Dorsolateral prefrontal cortex (tissue), 122 donors: ENCODE measurements at places on chromosomes 3 and 15.
A peak's percentile ranks its signal among the peaks of the same experiment; 100 is the strongest.

DNA sequence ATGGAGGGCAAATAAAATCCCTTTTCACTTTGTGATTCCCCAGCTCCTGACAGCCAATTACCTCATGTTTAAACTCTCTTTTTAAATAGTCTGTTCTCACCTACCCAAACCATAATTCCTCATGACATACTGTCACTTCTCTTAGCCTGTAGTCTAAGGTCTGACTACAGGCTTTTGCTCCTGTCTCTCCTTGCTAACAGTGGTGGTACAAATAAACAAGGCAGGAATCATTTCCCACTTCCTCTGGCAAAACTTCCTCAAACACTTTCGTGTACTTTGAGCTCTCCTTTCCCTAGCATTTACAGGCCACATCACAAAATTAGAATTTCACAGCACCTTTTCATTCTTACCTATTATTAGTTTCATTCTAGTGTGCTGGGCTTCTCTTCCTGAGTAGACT lies 51.8 kb downstream of the ATP8B4 start:
- no peak for DNase-seq

GRCh38 chr3:97860364-97860763 lies 38.6 kb downstream of the CRYBG3 start:
- no peak for DNase-seq

GRCh38 chr15:70245932-70246622 lies 148.4 kb upstream of the TLE3 start:
- DNase-seq: no peak

- peak; percentile 41 for DNase-seq
Measured at GRCh38 chr3:4994823-4995499, 15.7 kb downstream of the BHLHE40 start.
